ENCODE measurements at places on chromosomes 5 and 9. TPM values are rescaled to one million over a fixed set of nuclear protein-coding genes. Genes with fewer than 3 reads are reported as not detected.

The PRRC1 gene
- total RNA-seq, result 45.9 TPM

The CAMK4 gene
- total RNA-seq, result 11.5 TPM

The MPDZ gene
- total RNA-seq, result 42.8 TPM

GRCh38 chr5:172758834-172759149, 12.2 kb downstream of the DUSP1 start:
- H3K27me3 ChIP-seq, result no peaks in the 10 kb centered on the region
- DNase-seq, result no peak
- no peaks in the 10 kb centered on the region for H3K36me3 ChIP-seq
- peaks cover 11% of the 10 kb centered on the region for H3K4me1 ChIP-seq
- no peak overlapping the region for H3K4me3 ChIP-seq

DNA sequence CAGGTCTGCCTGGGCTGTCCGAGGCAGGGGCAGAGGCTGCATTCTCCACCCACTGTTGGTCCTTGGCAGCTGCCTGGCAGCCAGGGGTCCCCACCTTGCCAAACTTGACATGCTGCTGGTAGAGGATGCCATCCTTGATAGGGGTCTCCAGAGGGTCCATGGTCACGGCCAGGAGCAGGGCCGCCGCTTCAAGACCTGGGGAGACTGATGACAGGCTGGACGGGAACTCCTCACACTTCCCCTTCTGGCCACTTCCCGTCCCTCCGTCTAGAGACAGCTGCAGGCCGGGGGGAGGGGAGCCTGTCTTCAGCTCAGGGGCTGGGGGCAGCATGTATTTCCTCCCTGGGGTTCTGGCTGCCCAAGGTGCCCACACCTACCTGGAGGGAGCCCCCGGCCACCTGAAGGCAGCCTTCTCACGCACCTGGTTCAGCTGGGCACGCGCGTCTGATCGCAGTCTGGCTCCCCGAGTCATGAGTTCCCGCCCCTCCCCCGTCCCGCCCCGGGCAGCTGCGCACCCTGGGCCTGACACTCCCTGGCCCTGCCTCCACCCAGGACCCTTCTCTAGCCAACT, at the start of gene DOK3:
TSS of gene DOK3 (minus strand) at position 446 of the 571 bp plus-strand sequence. CDS start at position 160, 286 bp downstream.
- DNase-seq, result peak; percentile 93
- no peaks in the 10 kb centered on the region for H3K27me3 ChIP-seq
- H3K4me3 ChIP-seq, result peak within 1 kb of the TSS; percentile 54
- H3K27ac ChIP-seq, result peak within 1 kb of the TSS; percentile 85

GRCh38 chr9:17865881-17866280, 287.0 kb downstream of the SH3GL2 start:
- H3K27ac ChIP-seq, result no peak overlapping the region
- no peaks in the 10 kb centered on the region for H3K36me3 ChIP-seq
- H3K4me3 ChIP-seq, result no peak overlapping the region
- DNase-seq, result no peak
- H3K27me3 ChIP-seq, result no peaks in the 10 kb centered on the region
- H3K4me1 ChIP-seq, result no peaks in the 10 kb centered on the region

GRCh38 chr5:62343428-62343827, 37.4 kb downstream of the KIF2A start:
- peaks cover 10% of the 10 kb centered on the region for H3K36me3 ChIP-seq
- no peak for DNase-seq
- no peaks in the 10 kb centered on the region for H3K4me1 ChIP-seq

DNA sequence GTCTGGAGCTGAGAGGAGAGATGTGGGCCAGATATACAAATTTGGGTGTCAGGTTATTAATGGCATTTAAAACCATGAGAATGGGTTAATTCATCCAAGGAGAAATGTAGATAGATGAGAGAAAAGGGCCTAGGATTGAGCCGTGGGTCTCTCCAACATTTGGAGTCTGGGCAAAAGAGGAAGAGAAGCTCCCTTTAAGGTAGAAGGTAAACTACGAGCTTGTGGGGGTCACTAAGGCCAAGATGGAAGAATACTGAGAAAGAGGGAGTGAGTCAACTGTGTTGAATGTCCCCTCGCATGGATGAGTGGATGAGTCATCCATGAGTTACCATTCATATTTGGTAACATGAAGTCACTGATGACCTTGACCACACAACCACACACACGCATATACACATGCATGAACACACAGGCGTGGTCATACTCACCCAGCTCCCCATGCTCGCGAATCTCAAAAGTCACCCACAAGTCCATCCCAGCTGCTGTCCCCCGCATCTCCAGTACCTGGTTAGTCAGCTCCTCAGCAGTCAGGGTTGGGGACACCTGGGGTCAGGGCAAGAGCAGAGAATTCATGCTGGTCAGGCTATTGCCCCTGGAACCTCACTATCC, 6.8 kb upstream of the FCHSD1 start:
- H3K4me3 ChIP-seq, result no peak overlapping the region
- no peaks in the 10 kb centered on the region for H3K27me3 ChIP-seq
- DNase-seq, result no peak
- H3K36me3 ChIP-seq, result peaks cover 3% of the 10 kb centered on the region
- H3K27ac ChIP-seq, result no peak overlapping the region

DNA sequence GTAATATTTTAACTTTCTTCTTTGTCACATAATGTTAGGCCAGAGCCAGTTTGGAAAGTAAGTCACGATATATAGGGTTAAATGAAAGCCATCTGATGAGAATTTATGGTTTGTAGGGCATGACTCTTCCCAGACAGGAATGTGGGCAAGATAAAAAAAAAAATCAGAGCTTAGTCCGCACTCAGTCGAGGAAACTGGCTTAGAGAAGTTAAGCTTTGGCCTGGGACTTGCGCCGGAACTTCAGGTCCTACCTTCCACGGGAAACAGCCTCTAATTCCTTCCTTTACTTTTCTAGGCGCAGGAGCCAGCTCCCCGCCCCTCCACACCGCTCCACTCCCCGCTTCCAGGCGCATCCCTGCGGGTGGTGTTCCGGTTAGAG, 475 bp downstream of the DDX31 start:
- H3K27me3 ChIP-seq, result no peaks in the 10 kb centered on the region
- no peak for DNase-seq
- peak overlapping the region; percentile 98 for H3K27ac ChIP-seq
- peaks cover 61% of the 10 kb centered on the region for H3K4me1 ChIP-seq
- H3K4me3 ChIP-seq, result peak overlapping the region; percentile 99

DNA sequence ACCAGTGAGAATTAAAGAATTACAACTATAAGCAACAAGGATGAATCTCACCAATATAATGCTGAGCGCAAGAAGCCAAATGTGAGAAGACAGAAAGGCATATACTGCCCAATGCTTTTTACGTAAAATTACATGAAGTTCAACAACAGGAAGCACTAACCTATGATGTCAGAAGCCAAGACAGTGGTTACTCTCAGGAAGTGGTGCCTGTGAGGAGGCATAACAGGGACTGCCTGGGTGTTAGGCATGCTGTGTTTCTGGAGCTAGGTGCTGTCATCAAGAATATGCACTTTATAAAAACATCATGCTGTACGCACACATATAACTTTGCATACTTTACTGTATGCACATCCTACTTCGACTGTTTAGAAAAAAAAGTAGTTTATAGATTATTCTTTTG, 30.1 kb downstream of the FRMD3 start:
- H3K27me3 ChIP-seq, result no peaks in the 10 kb centered on the region
- H3K4me3 ChIP-seq, result no peak overlapping the region
- DNase-seq, result no peak
- no peaks in the 10 kb centered on the region for H3K36me3 ChIP-seq
- no peak overlapping the region for H3K27ac ChIP-seq
- H3K4me1 ChIP-seq, result no peaks in the 10 kb centered on the region

GRCh38 chr5:30991462-30991861, 202.0 kb upstream of the CDH6 start:
- no peaks in the 10 kb centered on the region for H3K4me1 ChIP-seq
- H3K4me3 ChIP-seq, result no peak overlapping the region
- H3K27me3 ChIP-seq, result no peaks in the 10 kb centered on the region
- H3K27ac ChIP-seq, result no peak overlapping the region
- DNase-seq, result no peak
- H3K36me3 ChIP-seq, result no peaks in the 10 kb centered on the region

All from spleen (tissue), 13 donors.